ENCODE measurements at places on chromosomes 11 and 22. TPM values are rescaled to one million over a fixed set of nuclear protein-coding genes. Genes with fewer than 3 reads are reported as not detected.

Gene ART1
- total RNA-seq, result not detected

Gene TMEM191B
- total RNA-seq, result 5.2 TPM

Gene UCP3
- 4.1 TPM for total RNA-seq

Gene LIPT2
- total RNA-seq, result 3.1 TPM

Gene BDNF
- total RNA-seq, result not detected

Gene SEPTIN5
- not detected for total RNA-seq

Measured in activated naive CD8-positive, alpha-beta T cell treated with anti-CD3 and anti-CD28 coated beads, Interleukin-2, amount 10 ng/mL, durations not matched to agents 7 days and 5 days (primary cell).